AG20443 (cell line): ENCODE measurements at places on chromosomes 6 and 20.

- no peak for DNase-seq
Measured at GRCh38 chr20:51910321-51911050, 108.2 kb upstream of the SALL4 start.

GRCh38 chr6:46246081-46246480 lies 75.3 kb upstream of the ENPP5 start:
- peak; percentile 40 for DNase-seq

DNA sequence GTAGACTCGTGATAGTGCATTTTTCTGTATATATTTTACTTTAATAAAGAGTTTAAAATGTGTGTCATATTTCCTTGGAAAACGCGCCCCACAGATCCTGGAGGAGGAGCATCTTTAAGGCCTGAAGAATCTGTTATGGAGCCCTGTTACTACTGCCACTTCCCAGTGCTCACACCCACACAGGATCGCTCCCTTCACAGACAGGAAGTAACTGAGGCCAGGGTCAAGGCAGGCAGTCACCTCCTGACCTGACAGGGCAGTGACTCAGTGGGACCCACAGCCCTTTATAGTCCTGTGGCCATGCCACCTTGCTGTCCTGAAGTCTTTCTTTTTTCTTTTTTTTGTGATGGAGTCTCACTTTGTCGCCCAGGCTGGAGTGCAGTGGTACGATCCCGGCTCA lies 9.0 kb downstream of the RRBP1 start:
- DNase-seq = no peak

GRCh38 chr6:90144396-90144795 lies 152.2 kb downstream of the BACH2 start:
- no peak for DNase-seq

DNA sequence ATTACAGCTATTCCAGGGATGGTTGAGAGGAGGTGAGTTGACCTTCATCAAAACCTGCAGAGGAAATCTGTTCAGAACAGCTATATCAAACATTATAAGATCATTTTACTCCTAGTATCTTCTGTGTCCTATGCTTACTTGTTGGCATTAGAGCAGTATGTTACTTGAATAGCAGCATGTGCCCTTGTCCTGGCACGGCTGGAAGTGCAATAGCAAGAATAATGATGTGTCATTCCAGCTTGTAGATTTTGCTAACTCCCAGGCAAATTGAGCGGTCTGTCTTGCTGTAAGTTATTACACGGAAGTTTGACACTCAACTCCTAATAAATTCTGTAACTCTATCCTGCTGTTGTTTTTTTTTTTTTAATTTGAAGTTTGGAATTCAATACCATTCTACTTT lies 385.5 kb downstream of the TENT5A start:
- DNase-seq = no peak

- DNase-seq = peak; percentile 65
Measured at GRCh38 chr20:45406260-45407066, 1.6 kb upstream of the DBNDD2 start.

GRCh38 chr6:82237013-82237412 lies 10.5 kb downstream of the IBTK start:
- DNase-seq = peak; percentile 11

GRCh38 chr6:125252891-125253290 lies 48.9 kb downstream of the HDDC2 start:
- DNase-seq = no peak

DNA sequence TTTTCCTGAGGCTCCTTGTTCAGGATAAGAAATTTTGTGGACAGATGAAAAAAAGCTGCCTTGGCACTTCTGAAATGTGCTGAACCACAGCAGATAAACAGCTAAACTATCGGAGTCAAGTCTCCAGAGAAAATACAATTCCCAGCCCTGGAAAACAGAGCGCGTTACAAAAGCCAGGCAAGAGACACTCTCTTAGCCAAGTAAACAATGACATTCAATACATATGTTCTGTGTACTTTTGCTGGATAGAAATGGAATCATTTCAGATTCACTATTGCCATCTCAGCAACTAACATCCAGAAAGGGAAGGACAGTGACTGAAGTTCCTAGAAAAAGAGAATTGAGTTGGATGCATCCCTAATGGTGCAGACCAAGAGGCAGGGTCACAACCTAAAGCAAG lies 196.8 kb upstream of the NRSN1 start:
- DNase-seq = no peak

DNA sequence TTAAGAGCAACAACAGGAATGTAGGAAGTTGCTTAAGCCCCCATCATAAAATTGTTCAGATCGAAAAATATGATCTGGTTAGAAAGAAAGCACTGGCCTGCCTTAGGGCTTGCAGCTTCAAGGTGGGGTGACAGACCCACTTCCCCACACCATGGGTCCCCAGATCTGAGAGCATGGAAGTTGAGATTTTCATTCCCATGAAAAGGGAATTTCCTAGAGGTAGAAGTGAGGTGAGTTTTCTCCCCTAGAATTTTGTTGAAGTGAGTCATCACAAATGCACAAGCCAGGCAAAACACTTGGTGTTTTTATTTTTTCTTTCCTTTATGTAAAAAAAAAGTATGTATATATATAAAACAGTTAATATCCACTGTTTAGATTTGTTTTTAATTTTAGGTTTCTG lies 213.6 kb upstream of the SUPT3H start:
- DNase-seq = no peak

DNA sequence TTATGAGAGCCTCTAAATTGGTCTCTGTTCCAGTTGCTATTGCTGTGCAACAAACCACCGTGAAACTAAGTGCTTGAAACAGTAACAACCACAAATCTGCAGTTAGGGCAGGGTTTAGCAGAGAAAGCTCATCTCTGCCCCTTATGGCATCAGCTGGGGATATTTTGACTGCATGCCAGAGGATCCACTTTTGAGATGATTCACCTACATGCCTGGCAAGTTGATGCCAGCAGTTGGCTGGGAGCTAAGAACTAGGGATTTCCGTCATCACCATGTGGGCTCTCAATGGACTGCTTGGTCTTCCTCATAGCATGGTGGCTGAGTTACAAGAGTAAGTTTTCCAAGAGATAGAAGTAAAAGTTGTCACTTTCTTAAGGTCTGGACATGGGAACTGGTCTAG lies 35.1 kb downstream of the PLCB4 start:
- DNase-seq = no peak

DNA sequence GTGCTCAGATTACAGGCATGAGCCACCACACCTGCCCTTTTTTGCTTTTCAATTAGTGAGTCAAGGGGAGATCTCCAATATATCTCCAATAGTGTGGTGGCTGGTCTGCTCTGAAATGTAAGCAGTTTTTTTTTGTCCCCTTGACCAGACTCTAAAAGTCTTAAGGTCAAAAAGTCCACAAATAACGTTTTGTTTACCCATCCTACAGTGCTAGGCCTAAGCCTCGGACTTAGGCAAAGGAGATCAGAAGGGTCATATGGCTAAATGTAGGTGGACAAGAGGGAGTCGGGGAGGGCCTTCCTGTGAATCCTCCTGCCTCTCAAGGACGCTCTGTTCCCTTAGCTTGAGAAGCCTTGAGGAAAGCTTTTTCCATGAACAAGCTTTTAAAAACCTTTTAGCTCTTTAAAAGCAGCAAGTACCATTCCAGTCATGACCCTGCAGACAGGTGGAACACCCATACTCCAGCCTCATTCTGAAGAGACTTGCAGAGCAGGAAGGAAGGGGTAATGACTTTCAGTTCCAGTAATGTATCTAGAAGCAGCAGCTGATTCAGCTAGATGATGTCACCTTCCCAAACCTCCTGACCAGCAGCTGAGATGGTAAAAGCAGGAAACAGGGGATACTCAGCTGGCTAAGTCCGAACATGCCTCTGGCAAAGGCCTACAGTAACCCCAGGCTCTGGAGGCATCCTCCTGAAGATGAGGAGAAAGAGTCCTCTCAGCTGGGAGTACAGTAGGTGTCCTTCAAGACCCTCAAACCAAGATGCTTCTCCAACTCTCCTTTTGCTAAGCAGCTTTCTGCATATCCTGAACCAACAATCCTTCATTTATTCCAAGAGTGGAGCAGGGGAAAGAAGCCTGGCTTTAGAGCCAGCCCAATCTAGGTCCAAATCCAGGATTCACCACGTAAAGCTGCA lies 23.6 kb downstream of the BCL2L1 start:
- peak; percentile 91 for DNase-seq

DNA sequence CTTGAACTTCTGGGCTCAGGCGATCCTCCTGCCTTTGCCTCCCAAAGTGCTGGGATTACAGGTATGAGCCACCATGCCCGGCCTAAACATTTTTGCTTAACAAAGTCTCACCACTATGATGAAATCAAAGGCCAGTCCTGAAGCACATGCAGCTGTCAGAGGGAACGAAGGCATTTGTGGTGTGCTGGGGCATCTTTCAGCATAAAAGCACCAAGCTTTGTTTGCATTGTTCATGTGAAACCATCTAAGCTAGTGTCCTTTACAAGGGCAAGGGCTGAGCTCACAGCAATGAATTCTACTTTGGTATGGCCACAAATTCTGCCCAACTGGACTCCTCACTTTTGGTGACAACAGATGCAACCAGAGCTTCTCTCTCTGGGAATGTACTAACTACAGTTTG lies 66.8 kb downstream of the ZFP64 start:
- DNase-seq = no peak

- DNase-seq = no peak
Measured at GRCh38 chr6:130896249-130896648, 69.0 kb downstream of the SMLR1 start.

GRCh38 chr6:40477246-40478126 lies 109.7 kb downstream of the LRFN2 start:
- DNase-seq = no peak
